ENCODE measurements at places on chromosomes 6 and 20. TPM values are rescaled to one million over a fixed set of nuclear protein-coding genes. Genes with fewer than 3 reads are reported as not detected.

MSH5 gene
- total RNA-seq = 4.0 TPM

BMP5 gene
- not detected for total RNA-seq

PEDS1 gene
- 16.9 TPM for total RNA-seq

GHRH gene
- total RNA-seq = not detected

CCN5 gene
- total RNA-seq = not detected

TBP gene
- total RNA-seq = 9.2 TPM

SCRT2 gene
- total RNA-seq = not detected

FOXC1 gene
- 3.5 TPM for total RNA-seq

TSBP1 gene
- total RNA-seq = not detected

LY6G6C gene
- 0.38 TPM for total RNA-seq

PTPN1 gene
- total RNA-seq = 18.4 TPM

CCN6 gene
- total RNA-seq = not detected

CST2 gene
- total RNA-seq = not detected

SCP2D1 gene
- total RNA-seq = not detected

VWA7 gene
- total RNA-seq = 0.26 TPM

TULP1 gene
- not detected for total RNA-seq

PTK6 gene
- total RNA-seq = 107 TPM

COL21A1 gene
- 18.6 TPM for total RNA-seq

ATP9A gene
- 22.7 TPM for total RNA-seq

FAM83C gene
- 0.26 TPM for total RNA-seq

OR2W1 gene
- not detected for total RNA-seq

PTGIS gene
- 0.13 TPM for total RNA-seq

RAD21L1 gene
- total RNA-seq = under 0.01 TPM

GLYATL3 gene
- total RNA-seq = 0.26 TPM

AGER gene
- 0.26 TPM for total RNA-seq

TBC1D20 gene
- total RNA-seq = 35.8 TPM

CFAP61 gene
- 0.13 TPM for total RNA-seq

MYBL2 gene
- under 0.01 TPM for total RNA-seq

GRIK2 gene
- total RNA-seq = 0.38 TPM

HLA-DOA gene
- total RNA-seq = not detected

SMOC2 gene
- 0.90 TPM for total RNA-seq

CDH26 gene
- 8.4 TPM for total RNA-seq

GSTA2 gene
- total RNA-seq = not detected

ANKRD66 gene
- total RNA-seq = not detected

CUL7 gene
- total RNA-seq = 16.9 TPM

DOK5 gene
- total RNA-seq = 0.13 TPM

TUBB1 gene
- total RNA-seq = not detected

CLIC5 gene
- total RNA-seq = not detected

C20orf202 gene
- total RNA-seq = not detected

RAB44 gene
- total RNA-seq = under 0.01 TPM

NKX2-2 gene
- total RNA-seq = not detected

ADGRG6 gene
- total RNA-seq = 20.1 TPM

TBXT gene
- total RNA-seq = not detected

HTR1E gene
- total RNA-seq = not detected

REM1 gene
- not detected for total RNA-seq

KCNK17 gene
- not detected for total RNA-seq

EXOC2 gene
- total RNA-seq = 34.8 TPM

MICB gene
- 2.9 TPM for total RNA-seq

VSTM2L gene
- total RNA-seq = 5.0 TPM

BMP7 gene
- total RNA-seq = not detected

TXLNB gene
- total RNA-seq = not detected

OPN5 gene
- not detected for total RNA-seq

PROCR gene
- 61.3 TPM for total RNA-seq

COL10A1 gene
- total RNA-seq = not detected

HLA-DPB1 gene
- not detected for total RNA-seq

TINAG gene
- not detected for total RNA-seq

PERP gene
- 161 TPM for total RNA-seq

KCNG1 gene
- 91.1 TPM for total RNA-seq

MEI4 gene
- total RNA-seq = not detected
